DMS153 (cell line): ENCODE measurements at places on chromosomes 2 and 18.

GRCh38 chr18:23832911-23833310, 143.7 kb downstream of the LAMA3 start:
- DNase-seq: no peak

- no peak for DNase-seq
These were observed 4.8 kb upstream of the MALL start for GRCh38 chr2:110120171-110121051.

DNA sequence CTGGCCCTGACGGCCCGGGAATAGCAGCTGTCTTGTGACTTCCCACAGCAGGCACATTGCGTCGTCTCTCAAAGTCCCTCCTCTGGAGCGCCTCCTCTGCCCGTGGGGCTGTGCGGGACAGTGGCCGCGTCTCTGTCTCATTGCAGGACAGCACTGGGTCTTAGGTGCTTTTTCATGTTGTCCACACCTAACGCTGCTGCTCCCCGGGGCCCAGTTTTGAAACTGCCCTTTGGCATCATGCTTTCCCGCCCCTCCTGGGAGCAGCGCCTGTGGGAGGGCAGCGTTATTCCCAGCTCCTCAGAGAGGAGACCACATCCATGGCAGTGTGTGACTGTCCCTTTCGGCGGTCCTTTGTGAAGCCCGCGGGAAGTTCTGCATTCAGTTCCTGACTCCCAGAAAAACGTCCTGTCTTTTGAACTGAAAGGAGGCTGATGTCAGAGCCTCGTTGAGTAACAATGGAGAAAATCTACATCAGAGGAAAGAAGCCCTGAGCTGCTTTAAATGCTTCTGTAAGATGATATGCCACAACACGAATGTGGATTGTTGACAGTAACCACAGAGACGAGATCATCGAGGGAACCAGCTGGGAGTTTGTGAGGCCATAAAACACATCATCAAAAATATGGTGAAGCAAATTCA, 226.0 kb downstream of the FAM210A start:
- peak; percentile 76 for DNase-seq

DNA sequence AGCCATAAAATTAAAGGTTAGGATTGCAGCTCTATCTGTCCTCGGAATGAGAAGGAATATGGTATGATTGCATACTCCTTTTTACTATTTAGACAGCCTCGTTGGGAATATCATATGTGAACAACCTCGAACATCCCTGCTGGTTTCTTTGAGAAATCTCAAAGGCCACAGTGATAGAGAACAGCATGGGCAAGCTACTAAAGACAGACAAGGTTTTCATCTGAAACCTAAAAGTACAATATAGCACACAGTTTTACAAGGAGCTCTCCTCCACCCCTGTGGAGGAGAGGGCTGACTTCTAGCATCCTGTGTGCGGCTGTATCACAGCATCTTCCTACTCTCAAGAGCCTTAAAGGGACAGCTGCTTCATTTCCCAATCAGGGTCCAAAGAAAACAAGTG, 104.3 kb downstream of the VWC2L start:
- DNase-seq: no peak

DNA sequence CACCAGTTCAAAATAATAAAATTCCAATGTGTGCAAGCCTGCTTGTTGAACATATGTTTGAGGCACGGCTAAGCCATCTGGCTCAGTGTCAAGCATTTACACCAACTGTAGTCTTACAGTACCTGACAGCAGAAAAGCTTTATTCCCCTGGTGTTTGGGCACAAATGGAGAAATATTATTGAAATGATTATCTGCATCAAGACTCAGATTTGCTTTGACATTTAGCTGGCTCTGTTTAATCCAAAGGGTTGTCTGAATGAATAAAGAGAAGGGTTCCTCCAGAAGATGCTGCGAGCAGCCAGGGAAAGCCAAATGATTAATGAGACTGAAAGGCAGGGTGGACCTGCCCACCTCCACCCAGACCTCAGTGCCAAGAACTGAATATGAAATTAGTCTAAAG, 393.2 kb upstream of the GALNT5 start:
- DNase-seq: peak; percentile 13

GRCh38 chr18:36301884-36302283, 4.4 kb downstream of the FHOD3 start:
- DNase-seq: no peak

DNA sequence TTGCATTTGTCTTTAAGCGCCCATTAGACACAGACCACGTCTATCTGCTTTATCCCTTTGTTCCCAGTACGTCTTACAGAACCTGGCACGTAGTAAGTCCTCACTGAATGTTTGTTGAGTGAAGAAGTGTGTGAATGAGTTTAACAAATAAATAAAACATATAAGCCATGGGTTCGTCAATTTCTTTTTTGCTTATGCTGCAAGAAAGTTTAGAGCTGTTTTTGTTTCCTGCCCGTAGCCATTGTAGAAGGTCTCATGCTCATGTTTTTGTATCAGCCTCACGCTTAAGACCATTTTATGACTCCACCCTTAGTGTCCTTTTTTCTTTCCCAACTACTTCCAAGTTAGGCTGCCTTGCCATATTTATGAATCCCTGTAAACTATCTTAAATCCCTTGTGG, 2.5 kb downstream of the ADD2 start:
- no peak for DNase-seq

- no peak for DNase-seq
These were observed 121.6 kb downstream of the SPP2 start for GRCh38 chr2:234172066-234172465.

DNA sequence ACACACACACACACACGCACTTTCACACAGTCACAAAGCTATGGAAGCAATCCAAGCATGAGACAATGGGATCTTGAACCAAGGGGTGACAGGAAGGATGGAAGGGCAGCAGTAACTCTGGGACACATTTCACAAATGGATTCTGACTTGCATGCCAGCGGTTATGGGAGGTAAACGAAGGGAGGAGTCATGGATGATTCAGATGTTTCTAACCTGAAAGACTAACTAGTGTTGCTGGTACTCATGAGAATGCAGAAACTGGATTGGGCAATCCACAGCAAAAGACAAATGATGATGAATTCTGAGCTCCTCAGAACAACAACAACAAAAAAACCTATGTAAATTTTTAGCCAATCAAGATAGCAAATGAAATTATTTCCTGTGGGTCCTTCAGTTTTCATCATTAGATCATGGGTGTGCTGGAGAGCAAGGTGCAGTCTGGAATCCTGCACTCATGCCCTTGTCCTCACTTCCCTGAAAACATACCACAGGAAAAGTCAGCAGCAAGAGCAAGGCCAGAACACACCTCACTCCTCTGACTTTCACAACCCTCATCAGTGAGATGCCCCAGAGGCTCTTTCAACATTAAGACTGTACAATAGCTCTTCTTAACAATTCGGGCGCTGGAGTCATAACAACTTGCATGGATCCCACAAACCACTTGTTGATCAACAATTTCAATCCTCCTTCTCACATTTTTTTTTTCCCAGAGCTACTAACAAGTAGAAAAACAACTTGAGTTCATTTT, 32.6 kb downstream of the ABCA12 start:
- DNase-seq: no peak

DNA sequence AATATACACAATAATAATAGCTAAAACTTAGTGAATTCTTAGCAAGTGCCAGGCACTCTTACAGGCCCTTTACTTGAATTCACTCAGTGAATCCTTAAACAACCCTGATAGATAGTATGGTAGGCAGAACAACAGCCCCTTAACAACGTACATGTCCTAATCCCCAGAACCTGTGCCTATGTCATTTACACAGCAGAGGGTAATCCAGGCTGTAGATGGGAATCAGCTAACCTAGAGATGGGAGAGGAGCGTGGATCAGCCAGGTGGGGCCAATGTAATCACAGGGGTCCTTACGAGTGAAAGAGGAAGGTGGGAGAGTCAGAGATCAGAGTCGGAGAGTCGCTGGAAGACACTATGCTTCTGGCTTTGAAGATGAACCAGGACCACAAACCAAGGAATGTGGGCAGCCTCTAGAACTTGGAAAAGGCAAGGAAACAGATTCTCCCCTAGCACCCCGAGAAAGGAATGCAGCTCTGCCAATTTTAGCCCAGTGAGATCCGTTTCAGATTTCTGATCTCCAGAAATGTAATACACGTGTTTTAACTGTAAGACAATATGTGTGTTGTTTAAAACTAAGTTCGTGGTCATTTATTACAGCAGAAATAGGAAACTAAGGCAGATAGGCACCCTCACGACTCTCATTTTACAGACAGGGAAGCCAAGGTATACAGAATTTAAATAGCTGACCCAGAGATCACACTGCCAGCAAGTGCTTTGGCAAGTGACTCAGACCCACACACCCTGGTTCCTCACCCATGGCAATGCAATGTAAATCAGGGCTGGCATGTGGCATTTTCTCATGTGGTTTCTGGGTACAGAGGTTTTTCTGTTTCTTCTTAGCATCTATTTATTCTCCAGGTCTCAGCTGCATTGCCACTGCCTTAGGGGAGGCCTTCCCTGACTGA, 68.9 kb downstream of the DOCK10 start:
- no peak for DNase-seq
